NCI-H2029 (cell line): ENCODE measurements at places on chromosomes 12 and 14.

DNA sequence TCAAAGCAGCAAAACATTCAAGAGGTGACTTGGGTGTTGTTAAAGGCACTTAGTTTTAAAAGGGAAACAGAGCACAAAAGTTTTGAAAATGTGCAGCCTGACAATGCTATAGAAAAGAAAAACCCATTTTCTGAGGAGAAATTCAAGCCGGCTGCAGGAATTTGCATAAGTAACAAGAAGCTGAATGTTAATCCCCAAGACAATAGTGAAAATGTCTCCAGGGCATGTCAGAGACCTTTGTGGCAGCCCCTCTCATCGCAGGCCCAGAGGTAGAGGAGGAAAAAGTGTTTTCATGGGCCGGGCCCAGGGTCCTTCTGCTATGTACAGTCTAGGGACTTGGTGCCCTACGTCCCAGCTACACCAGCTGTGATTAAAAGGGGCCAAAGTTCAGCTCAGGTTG is 167.9 kb downstream of the PPFIA2 start:
- DNase-seq: no peak

- no peak for DNase-seq
These were observed 221.8 kb downstream of the MSRB3 start for GRCh38 chr12:65500091-65500900.

- DNase-seq: no peak
These were observed 58.4 kb upstream of the DIO3 start for GRCh38 chr14:101502761-101503392.

DNA sequence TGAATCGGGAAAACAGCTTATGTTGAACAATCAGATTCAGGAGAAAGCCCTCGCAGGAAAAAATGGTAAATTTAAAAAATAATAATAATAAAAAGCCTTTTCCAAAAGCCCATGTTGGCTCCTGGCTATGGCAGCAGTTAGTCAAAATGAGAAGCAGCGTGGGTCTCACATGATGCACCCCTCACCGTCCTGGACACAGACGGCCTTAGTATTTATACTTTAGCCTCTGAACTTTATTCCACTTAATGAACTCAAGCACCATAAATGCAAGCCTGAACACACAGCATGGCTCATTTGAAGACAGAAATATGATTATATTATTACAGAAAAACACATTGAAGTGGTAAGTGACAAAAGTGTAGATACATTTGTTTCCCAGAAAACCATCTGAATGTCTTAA is 160.9 kb downstream of the RIMBP2 start:
- DNase-seq: no peak

DNA sequence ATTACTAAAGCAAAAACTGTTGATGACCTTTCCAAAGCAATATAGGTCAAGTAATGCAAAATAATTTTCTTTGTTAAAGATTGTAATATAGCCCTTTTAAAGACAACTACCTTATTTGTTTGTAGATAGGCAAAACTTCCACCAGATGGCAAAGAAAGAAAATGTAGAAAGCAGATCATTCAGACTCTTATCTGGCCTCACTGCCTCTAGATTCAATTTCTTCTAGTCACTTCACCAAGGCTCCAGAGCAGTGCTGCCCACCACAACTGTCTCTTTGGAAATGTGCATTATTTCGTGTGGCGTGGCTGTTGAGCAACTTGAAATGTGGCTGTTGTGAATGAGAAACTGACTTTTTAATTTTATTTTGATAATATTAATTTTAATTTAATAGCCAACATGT is 127.1 kb downstream of the ITPR2 start:
- DNase-seq: no peak

DNA sequence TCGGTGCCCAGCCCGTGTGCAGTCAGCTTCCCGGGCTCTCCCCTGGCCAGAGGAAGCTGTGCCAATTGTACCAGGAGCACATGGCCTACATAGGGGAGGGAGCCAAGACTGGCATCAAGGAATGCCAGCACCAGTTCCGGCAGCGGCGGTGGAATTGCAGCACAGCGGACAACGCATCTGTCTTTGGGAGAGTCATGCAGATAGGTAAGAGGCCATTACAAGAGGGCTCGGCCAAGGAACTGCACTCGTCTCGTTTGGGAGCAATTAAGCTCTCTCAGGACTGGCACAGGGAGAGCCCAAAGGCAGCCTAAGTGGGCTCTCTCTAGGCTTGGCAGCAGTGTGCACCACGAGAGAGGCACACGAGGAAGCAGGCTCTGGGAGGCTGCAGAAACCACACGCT is 3.7 kb downstream of the WNT5B start:
- no peak for DNase-seq

DNA sequence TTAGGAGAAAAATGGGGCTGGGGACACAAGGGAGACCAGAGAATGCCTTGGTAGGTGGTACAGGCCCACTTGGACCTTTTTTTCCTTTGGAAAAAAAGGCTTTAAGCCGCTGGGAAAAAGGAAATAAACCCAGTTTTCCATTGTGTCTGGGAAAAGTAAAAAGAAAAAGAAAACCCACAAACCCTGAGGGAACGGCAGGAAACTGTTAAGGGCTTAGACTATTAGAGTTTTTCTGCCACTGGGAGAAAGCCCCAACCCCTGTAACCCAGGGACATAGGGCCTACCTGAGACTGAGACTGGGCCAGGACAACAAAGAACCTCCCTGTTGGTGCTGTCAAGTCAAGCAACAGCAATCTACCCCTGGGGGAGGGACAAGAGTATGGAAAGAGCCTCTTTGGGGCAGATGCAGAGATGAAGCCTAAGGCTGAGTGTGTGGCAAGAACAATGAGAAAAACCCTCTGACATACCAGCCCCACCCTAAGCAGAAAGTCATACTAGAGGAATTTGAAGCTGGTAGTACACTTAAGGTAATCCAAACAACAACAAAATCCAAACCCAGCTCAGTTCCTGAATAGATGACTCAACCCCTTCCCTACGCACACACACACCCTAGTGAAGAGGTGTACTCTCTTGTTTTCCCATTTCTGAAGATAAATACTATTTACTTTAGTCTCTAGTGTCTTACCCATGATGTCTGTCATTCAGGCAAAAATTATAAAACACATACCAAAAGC is 22.8 kb downstream of the ATF1 start:
- DNase-seq: no peak

DNA sequence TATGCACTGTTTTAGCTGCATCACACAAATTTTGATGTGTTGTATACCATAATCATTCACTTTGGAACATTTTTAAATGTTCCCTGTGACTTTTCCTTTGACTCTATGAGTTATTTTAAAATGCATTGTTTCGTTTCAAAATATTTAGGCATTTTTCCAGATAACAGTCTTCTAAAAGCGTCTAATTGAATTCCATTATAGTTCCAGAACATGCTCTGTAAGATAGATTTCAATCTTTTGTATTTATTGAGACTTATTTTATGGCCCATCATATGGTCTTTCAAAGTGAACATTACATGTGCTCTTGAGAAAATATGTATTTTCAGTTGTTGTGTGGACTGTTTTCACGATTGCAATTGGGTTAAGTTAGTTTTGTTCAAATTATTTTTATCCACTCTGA is 98.7 kb upstream of the ARHGAP5 start:
- no peak for DNase-seq

GRCh38 chr14:71726580-71727021 is 205.6 kb upstream of the RGS6 start:
- no peak for DNase-seq

- DNase-seq: no peak
These were observed 1366.8 kb upstream of the TMEM132C start for GRCh38 chr12:126899926-126900792.

DNA sequence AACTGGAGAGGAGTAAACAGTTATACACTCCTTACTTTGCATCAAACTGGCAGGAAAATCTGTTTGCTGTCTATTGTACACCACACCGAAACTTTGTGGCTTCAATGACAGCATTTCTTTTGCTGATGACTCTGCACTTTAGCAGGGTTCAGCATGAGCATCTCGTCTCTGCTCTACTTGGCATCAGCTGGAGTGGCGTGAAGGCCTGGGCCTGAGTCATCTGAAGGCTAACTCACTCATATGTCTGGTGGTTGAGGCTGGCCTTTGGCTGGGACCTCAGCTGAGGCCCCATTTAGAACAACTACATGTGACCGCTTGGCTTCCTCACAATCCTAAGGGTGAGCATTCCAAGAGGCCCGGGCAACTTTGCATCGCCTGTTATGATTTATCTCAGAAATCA is 28.7 kb upstream of the REP15 start:
- no peak for DNase-seq

DNA sequence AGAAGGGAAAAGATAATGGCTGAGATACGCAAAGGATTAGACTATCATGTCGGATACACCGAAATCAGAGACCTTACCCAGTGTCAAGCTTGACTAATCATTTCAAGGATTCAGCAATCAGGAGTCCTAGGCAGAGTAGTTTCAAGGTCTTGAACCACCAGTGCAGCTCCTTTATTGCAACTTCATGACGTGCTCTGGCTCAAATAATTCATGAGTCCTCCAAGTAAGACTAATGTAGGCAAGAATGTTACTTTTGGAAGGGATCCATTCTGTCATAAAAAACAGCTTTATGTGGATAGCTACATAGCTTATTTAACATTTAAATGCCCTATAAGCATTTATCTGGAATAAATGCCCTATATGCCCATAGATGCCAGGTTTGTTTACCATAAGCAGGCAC is 123.2 kb downstream of the LMO3 start:
- no peak for DNase-seq

DNA sequence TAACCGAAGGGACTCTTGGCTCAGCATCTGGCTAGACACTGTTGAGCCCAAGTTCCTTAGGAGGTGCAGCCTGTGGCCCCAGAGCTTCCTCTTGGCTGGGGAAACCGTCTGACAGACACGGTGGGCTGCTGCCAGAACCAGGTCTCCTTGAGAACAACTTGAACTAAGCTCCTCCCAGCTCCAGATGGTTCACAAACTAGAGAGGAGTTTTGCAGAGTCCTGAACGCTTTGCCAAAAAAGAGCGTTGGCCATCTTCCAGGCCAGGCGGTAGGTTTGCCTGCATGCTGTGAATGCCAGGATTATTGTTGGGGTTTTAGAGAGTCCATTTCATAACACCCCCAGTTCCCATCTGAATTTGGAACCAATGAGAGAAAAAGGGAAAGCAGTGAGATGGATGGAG is 399.8 kb downstream of the RGS6 start:
- no peak for DNase-seq
